ENCODE measurements at places on chromosomes 7 and 10.

- no peak for DNase-seq
These were observed 18.7 kb upstream of the CYREN start for GRCh38 chr7:135189221-135189662.

DNA sequence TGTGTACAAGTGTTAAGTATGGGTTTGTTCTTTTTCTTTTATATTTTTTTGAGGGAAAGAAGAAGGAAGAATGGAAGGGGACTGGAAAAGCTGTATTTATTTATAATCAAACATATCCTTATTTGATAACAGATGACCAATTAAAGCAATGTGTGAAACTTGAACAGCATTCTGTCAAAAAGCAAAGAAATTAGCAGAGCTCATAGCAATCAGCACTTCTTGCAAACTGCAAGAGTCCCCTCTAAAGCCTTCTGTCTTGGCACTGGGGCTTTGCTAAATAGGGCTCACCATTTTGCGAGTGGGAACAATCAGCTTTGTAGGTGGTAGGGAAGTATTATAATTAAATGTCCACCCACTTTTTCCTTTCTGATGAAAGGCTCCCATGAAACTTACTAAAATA lies 164.9 kb upstream of the LRRTM3 start:
- no peak for DNase-seq

- DNase-seq: no peak
These were observed 45.3 kb downstream of the CREB3L2 start for GRCh38 chr7:137956591-137956990.

DNA sequence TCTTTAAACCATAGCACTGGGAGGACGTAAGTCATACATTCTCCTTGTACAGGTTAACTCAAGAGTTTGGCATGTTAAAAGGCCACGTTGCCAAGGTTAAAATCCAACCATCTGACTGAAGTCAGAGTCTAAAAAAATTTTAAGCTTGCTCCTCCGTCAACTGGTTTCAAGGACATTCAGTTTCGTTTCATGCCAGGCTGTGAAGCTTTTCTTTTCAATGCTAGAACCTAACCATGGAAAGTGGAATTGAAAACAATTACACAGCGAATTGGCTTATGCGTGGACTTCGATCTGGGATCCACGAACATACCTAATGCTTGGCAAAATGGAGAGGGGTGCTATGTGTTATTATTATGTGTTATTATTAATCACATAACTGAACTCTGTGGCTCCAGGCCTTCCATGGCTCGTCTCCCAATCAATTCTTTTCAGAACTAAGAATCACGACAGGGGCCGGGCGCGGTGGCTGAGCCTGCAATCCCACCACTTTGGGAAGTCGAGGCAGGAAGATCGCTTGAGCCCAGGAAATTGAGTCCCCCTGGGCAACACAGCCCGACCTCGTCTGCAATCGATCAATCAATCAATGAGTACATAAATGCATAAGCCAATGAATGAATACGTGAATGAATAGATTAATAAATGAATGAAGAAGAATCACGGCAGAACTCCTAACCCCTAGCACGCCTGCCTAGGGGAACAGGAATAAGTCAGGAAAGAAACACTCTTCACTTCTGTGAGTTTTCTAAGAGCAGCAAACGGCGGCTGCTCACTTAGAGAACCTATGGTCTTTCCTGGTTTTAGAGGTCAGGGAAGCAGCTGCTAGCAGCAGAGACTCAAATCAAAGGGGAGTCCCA lies 733 bp upstream of the ARL5B start:
- no peak for DNase-seq

DNA sequence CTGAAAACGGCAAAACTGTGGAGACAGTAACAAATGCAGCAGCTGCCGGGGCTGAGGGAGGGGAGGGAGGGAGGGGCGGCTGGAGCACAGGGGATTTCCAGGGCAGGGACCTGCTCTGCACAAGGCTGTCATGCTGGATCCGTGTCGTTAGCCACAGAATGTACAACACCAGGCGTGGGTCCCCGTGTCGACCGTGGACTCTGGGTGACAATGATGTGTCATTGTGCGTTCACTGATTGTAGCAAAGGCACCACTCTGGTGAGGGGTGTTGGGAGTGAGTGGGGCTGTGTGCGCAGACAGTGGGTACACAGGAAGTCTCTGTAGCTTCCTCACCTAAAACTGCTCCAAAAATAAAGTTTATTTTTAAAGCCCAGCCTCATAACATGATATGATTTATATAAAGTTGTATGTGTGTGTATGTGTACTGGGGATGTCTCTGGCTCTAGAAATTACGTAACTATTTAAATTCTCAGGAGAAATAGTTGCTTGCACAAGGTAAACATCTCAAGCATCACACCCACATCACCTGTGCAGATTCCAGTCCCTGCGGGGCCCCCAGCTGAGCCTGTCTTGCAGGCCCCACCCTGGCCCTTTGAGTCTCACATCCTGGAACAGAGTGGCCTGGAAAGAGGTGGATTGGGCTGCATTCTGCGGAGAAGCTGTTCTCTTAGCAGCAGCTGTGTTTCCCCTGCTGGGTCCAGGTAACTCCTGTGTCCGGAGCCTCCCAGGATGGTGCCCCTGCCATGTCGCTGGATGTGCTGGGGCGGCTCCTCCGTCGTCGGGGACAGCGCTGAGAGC lies 135.7 kb downstream of the DYNC2I1 start:
- no peak for DNase-seq
